ENCODE measurements at places on chromosomes 16 and 17. TPM values are rescaled to one million over a fixed set of nuclear protein-coding genes. Genes with fewer than 3 reads are reported as not detected.

RAB26 gene
- 0.26 TPM for total RNA-seq

CCDC57 gene
- total RNA-seq: 3.9 TPM

PERCC1 gene
- total RNA-seq: not detected

KLHL11 gene
- 37.9 TPM for total RNA-seq

DDX5 gene
- 503 TPM for total RNA-seq

TBC1D26 gene
- not detected for total RNA-seq

FAM117A gene
- total RNA-seq: 9.8 TPM

NOXO1 gene
- 0.09 TPM for total RNA-seq

SOST gene
- not detected for total RNA-seq

ACSM2A gene
- 0.26 TPM for total RNA-seq

TSPAN10 gene
- total RNA-seq: 0.43 TPM

PRSS8 gene
- not detected for total RNA-seq

APPBP2 gene
- total RNA-seq: 39.0 TPM

PIK3R6 gene
- not detected for total RNA-seq

SMIM22 gene
- total RNA-seq: not detected

CCL13 gene
- total RNA-seq: not detected

NKD1 gene
- not detected for total RNA-seq

CCDC144A gene
- total RNA-seq: 1.1 TPM

MYOCD gene
- not detected for total RNA-seq

TAT gene
- total RNA-seq: not detected

NPIPB4 gene
- total RNA-seq: 22.0 TPM

ADAD2 gene
- total RNA-seq: not detected

WFDC1 gene
- not detected for total RNA-seq

LRRC37A2 gene
- total RNA-seq: 2.7 TPM

IL32 gene
- total RNA-seq: 5.2 TPM

SP2 gene
- 1.8 TPM for total RNA-seq

OR1A1 gene
- total RNA-seq: not detected

TBC1D3 gene
- not detected for total RNA-seq

C16orf90 gene
- total RNA-seq: not detected
